Stimulated activated CD4-positive, alpha-beta T cell treated with anti-CD3 and anti-CD28 coated beads, Interleukin-4, amount 100 ng/mL, for 4 hours (primary cell): ENCODE measurements at places on chromosomes 3 and 15.

DNA sequence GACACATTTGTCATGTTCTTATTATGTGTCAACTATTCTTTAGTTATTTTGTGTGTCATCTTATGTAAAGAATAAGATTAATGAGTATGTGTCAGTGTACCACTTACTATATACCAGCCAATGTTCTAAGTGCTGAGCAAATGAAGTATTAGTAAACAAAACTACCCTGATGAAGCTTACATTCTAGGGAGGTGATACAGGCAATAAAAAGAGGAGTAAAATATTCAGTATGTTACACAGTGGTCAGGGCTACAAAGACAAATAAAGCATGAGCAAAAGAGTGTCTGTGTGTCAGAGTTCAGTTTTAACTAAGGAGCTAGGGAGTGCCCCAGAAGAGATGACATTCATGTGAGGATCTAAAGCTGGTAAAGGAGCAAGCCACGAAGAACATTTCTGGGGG, 79.1 kb downstream of the TRPC1 start:
- DNase-seq: no peak

DNA sequence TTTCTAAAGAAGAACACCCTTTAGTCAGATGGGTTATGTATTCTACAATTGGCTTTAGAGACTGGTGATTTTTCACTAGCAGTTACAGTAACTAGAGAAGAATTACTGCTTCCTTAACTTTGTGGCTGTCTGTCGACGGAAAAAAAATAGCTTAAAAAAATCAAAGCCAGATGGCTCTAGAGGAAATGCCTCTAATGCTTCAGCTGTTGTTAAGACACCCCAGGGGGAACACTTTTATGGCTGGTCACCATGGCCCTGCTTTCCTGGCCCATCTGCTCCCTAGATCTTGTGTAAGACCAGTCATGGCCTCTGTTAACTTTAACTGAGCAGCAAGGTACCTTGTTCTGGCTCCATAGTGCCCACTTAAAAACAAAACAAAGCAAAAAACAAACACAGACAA, 198.6 kb upstream of the PLSCR5 start:
- no peak for DNase-seq

- no peak for DNase-seq
These were observed 24.4 kb downstream of the NR2F2 start for GRCh38 chr15:96354731-96355567.

DNA sequence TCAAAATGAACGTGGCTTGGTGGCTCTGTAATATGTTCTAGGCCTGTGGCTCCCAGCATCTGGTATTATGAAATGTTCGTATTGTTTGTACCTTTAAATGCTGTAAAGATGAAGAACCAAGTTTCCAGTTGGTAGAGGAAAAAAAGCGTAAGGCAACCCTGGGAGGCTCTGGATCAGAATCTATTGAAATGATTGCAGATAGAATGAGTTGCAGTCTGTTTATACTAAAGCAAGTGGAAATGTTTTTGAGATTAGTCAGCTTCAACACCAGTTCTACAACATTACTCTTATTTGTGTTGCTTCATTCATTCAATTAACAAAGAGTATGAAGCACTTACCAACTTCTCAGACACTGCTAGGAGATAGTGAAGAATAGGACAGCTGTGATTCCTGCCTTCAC, 5.3 kb downstream of the ARL6IP5 start:
- no peak for DNase-seq

GRCh38 chr15:75349851-75350588, 3.2 kb downstream of the NEIL1 start:
- peak; percentile 29 for DNase-seq

DNA sequence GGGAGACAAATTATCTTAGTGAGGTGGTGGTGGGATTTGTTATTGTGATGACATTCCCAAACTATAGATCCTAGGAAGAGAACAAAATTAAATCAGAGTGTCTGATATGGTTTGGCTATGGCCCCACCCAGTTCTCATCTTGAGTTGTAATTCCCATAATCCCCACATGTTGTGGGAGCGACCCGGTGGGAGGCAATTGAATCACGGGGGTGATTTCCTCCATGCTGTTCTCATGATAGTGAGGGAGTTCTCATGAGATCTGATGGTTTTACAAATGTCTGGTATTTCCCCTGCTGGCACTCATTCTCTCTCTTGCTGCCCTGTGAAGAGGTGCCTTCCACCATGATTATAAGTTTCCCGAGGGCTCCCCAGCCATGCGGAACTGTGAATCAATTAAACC, 62.0 kb downstream of the RPL22L1 start:
- DNase-seq: no peak

DNA sequence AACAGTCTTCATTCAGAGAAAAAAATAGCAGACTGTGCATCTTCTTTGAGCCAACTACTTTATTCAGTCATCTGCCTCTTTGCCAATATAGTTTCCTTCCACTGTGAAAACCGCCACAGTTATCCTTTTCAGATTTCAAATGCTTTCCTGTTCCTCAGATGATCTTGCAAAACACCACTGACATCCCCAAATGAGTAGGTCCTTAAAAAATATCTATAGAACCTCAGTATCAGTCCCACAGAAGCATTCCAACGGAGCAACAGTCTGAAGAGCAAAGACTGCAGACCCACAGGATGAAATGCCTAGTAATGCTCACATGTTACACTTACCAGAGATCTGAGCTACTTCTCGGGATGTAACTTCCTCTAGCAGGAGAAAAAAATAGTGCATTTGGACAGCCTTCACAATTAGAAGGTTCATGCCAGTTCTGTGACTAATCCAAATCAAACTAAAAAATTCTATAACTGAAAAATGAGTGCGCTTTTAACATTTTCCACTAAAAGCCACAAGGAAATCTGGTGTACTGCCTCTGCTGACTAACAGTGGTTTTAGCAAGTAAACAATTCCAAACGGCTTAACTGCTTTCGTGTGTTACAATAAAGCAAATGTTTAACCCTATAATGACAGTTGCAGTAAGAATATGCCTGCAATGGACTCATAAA, at the start of gene ANKRD28:
ANKRD28 (minus strand) TSS at position 338 of the 662 bp plus-strand sequence. CDS start 1,458 bp downstream, outside the sequence.
- no peak for DNase-seq

GRCh38 chr15:92161039-92161670, 232.5 kb upstream of the ST8SIA2 start:
- no peak for DNase-seq
